Skeletal muscle cell (primary cell): ENCODE measurements at places on chromosomes 4 and X.

DNA sequence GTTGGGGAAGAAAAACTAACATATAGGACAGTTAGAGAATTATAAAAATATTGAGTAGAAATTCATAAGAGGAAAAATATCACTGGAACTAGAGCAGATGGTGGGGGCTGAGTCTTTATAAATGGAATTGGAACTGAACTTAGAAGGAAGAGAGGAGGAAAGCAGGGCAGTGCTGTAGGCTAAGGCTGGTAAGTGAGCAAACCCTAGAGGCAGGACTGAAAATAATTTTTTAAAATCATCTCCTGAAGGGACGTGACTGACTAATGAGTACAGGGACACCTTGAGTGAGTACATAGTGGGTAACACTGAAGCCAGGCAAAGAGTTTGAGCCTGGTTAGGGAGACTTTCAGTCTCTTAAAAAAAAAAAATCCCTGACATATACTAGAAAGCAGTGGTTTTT, 63.3 kb downstream of the GALNT7 start:
- no peak for DNase-seq

GRCh38 chrX:102624105-102624504, 24.8 kb downstream of the ARMCX5 start:
- DNase-seq = no peak

GRCh38 chr4:173794662-173795061, 264.6 kb upstream of the HAND2 start:
- no peak for DNase-seq

DNA sequence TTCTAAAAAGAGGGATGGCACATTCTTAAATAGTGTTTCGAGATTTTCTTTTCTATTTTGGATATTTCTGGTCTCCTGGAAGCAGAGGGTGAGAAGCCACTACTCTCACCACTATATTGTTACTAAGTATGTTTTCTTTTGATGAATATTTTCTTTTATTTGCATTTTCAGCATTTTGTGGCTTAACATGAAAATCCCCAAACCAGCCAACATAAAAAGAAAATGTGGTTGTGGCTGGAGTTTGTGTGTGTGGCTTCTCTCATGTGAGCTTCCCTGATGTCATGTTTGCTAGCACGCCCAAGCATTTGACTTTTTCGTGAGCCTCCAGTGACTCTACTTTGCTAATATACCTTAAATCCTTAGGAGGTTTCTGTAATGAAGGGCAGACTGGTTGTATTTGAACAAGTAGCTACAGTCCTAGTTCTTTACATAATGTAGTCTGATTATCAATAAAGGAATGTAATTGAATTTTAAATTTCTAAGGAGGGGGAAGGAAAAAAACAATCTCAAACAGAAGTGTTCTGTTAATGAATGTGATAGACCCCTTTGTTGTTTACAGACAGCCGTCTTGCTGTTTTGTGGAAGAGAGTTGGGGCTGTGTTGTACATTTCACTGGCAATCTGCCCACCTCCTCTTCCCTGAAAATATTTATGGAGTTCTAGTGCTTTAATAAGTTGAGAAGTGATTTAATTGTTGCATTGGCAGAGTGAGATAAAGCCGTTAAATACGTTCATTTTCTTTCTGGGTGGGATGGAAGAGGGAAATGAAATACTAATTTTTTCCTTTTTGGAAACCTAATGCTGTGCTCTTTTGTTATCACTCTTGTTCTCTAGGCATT, 114.6 kb downstream of the ARHGAP10 start:
- no peak for DNase-seq

DNA sequence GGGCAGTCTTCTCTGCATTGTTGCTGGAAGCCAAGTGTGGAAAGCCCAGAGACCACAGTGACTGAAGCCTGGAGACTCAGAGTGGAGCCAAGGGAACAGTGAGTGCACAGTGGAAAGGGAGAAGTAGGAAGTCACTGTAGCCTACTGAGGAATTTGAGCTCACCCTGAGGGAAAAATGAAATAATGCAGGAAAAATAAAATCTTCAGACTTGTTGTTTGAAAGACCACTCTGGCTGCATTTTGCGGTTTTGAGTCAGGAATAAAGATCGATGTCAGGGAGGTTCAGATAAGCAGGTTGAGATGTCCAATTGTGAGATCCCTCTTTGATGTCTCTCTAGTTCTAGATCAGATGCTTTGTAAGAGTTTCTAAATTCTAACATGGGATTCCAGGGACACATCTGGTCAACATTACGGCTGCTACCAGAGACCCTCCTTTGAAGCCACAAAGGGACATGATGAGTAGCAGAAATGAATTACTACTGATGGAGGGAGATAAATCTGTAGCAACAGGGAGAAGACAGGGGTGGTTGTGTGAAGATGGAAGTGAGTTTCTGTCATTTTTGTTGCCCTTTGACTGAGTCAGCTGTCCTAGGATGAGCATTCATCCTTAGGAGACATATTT, 8.4 kb downstream of the ADH4 start:
- no peak for DNase-seq

DNA sequence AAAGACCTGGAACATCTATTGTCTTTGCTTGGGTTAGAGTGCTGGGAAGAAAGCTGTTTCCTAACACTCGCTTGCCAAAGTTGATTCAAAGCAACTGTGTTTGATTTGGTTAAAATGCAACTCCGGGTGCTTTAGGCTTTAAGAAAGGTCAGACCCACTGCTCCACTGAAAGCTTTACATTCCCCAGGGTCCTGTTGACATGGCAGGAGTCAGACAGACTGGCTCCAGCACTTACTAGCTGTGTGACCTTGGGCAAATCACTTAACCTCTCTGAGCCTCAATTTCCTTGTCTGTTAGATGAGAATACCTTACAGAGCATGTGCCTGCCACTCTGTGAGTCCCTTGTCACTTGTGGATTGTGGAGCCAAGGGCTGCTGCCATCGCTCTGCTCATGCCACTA, 39.0 kb downstream of the DGKK start:
- no peak for DNase-seq

- no peak for DNase-seq
Observed at GRCh38 chr4:173763389-173763788, 233.4 kb upstream of the HAND2 start.

- no peak for DNase-seq
Observed at GRCh38 chr4:110109455-110109854, 89.0 kb downstream of the ELOVL6 start.

DNA sequence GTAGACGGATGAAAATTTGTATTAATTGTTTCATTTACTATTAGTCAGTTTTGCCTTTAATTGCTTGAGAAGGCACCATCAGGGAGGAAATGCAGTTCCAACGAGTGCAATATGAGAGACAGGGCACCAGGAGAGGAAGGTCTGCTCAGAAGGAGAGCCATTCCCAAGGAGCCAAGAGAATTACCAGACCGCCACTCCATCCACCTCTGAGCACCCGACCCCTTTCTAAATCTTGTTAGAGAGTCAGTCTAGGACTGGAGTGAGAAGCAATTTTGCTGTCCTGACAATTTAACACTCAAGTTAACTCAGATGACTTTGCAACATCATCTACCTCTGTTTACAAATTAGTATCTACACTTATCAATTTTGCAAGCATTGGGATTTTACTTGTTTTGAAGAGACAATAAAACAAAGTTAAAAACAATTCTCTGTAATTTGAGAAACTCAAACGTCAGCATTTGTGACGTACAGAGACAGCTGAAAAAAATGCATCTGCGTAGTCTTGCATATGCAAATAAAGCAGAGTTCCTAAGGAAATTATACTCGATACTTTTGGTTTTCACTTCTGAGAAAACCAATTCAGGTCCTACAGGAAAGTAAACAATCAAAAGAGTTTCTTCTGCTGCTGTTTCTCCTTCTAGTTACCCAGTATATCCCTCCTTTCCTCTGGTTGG, 1704.7 kb upstream of the TENM3 start:
- no peak for DNase-seq

- no peak for DNase-seq
Observed at GRCh38 chr4:177740563-177740962, 298.3 kb upstream of the AGA start.

- no peak for DNase-seq
Observed at GRCh38 chr4:169208090-169208455, 62.7 kb downstream of the SH3RF1 start.

DNA sequence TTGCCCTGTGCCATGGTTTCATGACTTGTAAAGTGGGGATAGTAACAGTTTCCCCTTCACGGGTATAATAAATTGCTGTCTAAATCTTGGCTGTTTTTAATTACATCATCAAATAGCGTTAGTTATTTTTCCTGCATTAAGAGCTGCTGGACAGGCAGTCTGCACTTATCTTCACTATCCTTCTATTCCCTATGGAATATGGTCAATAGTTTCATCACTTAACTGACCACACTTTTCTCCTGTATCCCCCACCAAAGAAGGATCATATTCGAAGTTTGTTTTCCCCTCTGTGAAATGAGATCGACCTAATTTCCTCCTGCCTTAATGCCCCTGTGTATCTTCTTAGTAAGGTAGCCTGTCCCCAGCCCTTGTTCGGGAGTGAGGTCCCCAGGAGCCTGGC, 133.2 kb downstream of the SHROOM3 start:
- DNase-seq = no peak

DNA sequence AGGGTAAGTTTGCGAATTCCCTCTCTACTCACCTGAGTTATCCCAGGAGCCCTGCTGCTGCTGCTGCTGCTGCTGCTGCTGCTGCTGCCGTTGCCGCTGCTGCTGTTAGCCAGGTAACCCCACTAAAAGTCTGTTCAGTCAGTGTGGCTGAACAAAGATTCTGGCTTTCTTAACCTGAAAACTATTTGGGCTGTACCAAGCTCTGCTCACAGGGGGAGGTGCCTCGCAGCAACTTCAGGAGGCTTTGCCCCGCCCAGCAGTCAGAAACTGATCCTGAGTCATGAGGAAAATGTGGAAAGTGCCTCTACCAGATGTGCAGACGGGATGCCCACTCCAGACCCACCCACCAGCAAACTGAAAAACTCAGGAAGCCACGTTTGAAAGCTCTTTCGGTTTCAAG, at the start of gene CAPN6:
TSS of gene CAPN6 (minus strand) at position 145 of the 400 bp plus-strand sequence. CDS start 6,547 bp downstream, outside the sequence.
- DNase-seq = no peak

DNA sequence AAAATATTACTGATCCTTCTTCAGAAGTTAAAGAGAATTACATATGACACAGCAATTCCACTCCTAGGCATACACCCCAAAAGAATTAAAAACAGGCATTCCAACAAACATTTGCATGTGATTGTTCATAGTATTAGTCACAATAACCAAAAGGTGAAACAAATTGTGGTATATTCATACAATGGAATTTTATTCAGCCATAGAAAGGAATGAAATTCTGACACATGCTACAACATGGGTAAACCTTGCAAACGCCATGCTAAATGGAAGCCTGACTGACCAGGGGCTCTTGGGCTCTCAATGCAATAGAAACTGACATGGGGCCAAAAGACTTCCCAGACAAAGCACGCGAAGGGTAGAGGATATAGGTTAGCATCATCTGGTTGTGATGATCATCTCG, 62.1 kb upstream of the S100G start:
- DNase-seq = no peak

DNA sequence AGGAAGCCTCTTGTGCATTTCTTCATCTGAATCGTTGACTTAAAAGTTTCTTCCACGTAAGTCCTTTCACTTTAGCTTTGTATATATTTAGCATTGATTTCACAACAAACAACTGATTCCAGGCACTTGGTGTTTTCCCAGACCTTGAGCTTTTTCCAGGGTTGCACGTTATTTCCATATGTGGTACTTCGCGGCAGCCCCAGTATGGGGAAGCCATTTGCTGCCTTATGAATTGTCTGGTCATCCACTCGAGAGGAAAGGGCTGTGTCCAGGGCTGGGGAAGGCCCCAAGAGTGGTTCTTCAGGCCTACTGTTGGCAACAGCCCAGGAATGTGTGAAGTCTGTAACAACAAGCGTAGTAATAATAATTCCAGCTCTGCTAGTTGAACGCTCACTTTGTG, 2.8 kb upstream of the TLR8 start:
- DNase-seq = no peak

DNA sequence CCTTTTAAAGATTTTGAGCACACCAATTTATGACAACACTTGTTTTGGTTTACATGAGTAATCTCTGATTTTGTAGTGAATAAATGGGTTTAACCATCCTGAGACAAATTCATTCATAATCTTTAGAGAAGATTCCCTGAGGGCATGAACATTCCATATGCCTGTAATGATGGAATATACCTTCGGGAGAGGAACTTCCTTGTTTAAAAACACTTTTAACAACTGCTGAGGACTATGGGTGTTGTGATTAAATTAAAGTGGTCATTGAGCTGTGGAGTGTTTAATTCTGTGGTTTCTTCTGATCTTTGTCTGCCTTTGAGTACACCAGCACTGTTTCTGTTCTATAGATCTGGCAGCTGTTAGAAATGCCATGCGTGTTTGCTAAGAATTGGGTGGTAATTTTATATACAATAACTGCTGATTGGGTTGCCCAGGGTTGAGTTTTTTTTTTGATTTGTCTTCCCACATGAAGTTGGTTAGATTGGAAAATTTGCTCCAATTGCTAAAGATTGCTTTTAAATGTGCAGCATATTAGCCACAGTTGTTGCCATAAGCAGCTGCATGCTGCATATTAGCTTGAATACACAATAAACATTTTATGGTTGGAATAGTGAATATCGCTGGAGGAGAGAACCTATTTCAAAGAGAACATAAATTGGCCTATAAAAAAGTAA, 86.8 kb downstream of the DCLK2 start:
- no peak for DNase-seq

DNA sequence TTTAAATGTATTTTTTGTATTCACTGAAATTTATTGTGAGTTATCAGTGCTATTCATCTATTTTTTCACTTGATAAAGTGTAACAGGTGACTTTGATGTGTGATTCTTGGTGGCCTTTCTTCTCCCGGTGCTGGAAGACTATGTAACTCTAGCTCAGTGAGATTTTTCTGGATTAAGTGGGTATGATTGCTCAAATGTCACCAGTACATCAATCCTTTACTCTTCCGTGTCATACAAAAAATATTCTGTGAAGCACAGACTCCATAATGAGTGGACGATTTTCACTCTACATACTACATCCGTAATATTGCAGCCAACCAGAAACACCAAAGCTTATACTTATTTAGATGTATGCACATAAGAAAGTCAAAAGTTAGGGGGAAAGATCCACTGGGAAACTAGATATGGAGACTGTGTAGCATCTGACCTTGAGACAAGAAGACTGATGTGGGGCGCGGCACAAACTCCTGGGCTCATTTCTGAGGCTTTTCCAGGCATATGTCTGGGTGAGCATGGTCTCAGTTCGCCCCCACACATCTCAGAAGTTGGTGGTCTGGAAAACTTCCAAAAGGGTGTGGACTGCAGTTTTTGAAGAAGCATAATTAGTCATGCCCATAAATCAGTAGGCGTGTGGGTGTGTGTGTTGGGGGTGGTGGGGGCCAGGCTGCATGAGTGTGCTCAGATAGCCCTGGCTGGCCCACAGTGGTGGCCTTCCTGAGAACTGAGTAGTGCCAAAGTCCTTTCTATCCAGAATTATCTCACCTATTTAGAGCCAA, 53.9 kb upstream of the TENM3 start:
- peak; percentile 97 for DNase-seq

DNA sequence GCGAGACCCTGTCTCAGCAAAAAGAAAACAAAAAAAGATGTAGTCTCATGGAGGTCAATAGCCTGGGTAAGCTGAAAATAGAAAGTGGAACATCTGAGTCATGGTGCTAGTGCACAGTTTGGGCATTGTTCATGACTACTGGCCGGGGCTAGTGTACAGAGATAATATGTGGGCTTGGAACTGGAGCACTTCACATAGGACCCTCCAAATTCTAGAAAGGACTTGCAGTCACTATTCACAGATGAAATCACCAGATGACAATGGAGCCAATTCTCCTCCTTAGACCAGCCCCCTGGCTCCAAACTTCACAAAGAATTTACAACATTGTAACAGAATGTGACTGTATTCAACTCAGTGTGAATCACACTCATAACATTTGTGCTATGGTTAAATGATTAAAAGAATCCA, 367.8 kb upstream of the SLC7A11 start:
- DNase-seq = peak; percentile 46
